ENCODE measurements at places on chromosomes 3 and 15.

DNA sequence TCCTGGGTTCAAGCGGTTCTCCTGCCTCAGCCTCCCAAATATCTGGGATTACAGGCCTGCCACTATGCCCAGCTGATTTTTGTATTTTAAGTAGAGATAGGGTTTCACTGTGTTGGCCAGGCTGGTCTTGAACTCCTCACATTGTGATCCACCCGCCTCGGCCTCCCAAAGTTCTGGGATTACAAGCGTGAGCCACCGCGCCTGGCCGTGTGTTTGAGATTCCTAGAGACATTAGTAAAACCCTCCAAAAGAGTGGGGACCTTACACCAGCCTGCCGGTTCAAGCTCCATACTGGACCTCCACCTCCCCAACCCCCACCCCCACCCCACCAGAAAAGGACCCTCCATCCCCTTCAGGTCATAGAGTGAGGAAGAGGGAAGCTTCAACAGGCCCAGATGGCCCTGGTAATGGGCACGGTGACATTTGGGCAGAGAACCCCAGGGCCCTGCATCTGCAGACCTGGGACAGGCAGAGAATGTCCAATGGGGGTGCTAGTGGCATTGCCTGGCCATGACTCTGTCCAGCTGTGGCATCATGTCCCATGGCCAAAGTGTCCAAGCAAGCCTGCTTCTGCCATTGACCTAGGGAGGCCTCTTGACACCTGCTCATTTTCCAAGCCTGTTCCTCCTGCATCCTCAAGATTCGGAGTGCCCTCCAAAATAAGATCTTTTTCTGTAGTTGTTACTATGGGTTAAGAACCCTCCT lies 108.9 kb upstream of the KLF13 start:
- DNase-seq = no peak

DNA sequence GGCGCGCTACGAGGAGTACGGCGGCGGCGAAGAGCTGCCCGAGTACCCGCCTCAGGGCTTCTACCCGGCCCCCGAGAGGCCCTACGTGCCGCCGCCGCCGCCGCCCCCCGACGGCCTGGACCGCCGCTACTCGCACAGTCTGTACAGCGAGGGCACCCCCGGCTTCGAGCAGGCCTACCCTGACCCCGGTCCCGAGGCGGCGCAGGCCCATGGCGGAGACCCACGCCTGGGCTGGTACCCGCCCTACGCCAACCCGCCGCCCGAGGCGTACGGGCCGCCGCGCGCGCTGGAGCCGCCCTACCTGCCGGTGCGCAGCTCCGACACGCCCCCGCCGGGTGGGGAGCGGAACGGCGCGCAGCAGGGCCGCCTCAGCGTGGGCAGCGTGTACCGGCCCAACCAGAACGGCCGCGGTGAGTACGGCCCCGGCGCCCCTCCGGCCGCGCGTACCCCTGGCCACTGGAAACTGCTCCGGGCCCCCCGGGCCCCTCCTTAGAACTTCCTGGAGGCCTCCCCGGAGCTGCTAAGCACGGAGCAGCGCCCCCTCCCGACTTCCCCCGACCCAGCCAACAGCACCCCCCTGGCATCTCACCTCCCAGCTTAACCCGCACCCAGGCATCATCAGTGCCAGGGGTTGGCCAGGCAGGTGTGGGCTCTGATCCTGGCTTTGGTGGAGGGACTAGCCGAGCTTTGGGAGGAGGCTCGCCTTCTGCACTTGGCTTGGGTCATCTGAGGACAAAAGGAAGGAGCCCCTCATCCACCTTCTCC lies 1.4 kb downstream of the LOXL1 start:
- peak; percentile 67 for DNase-seq

DNA sequence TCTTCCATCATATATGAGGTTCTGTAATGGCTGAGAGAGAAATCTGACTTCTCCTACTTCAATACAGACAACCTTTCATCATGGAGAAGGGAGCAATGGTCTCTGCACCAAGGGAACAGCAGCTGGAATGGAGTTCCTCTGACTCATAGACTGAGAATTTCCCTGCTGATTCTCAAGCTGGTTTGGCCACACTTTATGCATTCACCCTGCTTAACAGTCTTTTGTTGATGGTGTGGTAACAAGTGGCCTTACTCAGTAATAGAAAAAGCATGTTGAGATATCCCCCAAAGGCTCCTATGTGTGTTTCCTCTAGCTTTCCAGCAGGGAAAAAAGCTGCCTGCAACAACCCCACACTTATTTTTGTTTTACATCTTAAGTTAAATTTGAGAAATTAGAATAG lies 138.1 kb downstream of the GREM1 start:
- DNase-seq = no peak

- DNase-seq = no peak
Measured at GRCh38 chr3:29279286-29279685, 1.6 kb upstream of the RBMS3 start.

- no peak for DNase-seq
Measured at GRCh38 chr3:16704941-16705340, 99.7 kb upstream of the DAZL start.

- DNase-seq = no peak
Measured at GRCh38 chr3:13666781-13667709, 118.1 kb downstream of the FBLN2 start.

DNA sequence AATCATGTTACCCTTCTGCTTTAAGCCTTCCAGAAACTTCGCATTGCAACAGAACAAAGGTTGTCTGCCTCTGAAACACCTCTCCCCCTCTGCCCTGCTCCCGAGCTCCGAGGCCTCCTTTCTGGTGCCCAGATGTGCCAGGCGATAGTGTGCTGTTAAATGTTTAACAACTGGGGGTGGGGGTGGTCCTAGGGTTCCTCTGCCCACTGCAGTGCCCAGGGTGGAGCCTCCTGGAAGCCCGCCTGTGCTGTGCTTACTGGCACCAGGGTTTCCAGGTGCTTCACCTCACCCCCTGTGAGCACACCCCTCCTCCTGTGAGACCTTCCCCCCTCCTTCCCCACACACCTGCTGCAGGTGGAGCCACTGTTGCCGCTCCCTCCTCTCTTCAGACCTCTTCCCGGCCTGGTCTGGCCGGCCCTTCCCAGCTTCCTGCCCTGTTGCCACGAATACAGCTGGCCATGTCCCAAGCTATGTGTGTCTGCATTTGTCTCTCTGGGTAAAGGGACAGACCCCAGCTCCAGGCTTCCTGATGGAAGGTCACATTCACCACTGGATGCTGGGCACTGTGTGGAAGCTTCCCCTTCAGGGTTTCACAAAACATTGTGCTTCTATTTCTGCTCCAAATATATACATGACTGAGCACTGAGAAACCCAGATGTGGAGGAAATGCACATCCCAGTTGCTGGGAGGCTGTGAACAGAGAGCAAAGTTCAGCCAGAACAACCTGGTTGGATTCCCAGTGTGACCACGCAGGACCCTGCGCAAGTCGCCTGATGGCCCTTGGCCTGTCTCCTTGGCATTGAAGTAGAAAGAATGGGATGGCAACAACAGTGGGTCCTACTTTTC lies 37.2 kb downstream of the MGLL start:
- no peak for DNase-seq

GRCh38 chr3:149160754-149161300 lies 31.4 kb downstream of the HPS3 start:
- DNase-seq = no peak

- no peak for DNase-seq
Measured at GRCh38 chr15:81914734-81915256, 131.0 kb downstream of the MEX3B start.

DNA sequence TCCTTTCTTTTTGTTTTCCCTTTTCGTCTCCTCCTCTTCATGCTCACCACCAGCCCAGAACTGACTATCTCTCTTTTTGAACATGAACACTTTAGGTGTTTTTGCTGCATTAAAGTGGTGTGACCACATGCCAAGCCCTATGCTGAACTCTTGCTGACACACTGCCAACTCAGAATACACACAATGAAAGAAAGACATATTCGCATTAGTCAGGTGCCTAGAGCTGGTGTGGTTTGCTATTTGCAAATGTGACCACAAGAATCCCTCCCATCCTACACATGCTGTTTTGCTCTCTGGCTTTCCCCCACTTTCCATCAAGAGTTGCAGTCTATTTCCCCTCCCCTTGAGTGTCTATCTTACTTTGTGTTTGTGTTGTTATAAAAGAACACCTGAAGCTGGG lies 967.8 kb upstream of the CFAP20DC start:
- peak; percentile 8 for DNase-seq

DNA sequence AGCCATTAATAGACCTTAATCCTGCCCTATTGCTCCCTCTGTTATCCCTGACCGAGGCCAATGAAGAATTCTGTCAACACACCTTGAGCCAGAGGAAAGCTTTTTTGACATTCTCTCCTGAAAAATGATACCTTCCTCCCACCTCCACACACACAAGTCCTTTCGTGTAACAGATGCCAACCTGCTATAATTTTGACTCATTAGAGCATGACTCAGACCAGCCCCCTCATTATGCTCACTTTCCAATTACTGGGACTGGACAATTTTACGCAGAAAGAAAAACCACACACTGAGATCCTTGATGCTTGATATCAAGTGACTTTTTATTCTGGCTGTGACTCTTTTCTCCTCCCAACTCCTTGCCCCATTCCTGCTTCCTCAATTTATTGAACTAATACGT lies 50.9 kb downstream of the LSAMP start:
- no peak for DNase-seq

All from activated CD4-positive, CD25-positive, alpha-beta regulatory T cell (primary cell).